ENCODE measurements at places on chromosomes 4 and X. TPM values are rescaled to one million over a fixed set of nuclear protein-coding genes. Genes with fewer than 3 reads are reported as not detected.

GRCh38 chr4:117873779-117874178 is 160.5 kb upstream of the NDST3 start:
- DNase-seq, result no peak

The HPSE gene
- 3.1 TPM for total RNA-seq

DNA sequence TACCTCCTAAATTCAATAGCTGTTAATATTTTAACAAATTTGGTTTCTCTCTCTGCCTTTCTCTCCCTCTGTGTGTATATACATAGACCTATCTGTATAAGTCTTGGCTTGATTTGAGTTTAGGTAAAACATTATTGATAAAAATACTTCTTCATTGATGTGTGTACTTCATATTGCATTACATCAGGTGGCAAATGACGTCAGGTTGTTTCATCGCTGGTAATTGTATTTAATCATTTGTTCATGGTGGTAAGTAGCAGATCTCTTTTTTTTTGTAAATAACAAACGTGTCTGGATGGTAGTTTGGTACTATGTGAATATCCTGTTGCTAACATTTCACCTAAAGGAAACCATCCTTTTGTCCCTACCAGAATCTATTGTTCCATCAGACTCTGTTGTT is 55.1 kb downstream of the GALNT7 start:
- no peak for DNase-seq

DNA sequence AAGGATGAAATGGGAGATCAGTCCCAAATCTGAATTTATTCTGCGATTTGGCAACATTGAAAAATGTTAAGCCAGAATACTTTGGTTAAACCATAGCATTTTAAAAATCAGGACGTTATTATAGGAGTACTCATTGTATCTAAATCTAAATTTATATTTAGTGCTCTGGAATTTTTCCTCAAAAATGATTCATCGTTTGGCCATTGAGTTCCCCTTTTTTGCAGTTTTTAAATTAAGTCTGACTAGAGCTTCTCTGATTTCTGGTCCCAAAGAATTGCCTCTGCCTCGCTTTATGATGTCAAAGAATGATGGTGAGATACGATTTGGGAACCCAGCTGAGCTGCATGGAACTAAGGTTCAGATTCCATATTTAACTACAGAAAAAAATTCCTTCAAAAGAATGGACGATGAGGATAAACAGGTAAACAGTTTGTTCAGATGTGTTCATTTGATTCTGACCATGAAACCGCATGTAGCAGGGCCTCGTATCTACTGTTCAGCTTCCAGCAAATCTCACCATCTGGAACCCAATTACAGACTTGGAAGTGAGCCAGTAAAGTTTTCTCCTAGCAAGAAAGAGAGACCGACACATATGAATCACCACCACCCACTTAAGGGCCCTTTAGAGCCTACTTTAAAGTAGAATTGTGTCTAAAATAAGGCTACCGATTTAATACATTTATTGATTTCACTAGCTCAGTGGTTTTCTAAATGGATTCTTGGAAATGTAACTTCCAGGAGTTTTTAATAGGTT is 75.6 kb downstream of the REPS2 start:
- DNase-seq, result peak; percentile 10

- no peak for DNase-seq
Measured at GRCh38 chr4:102817613-102818268, 9.6 kb downstream of the UBE2D3 start.

The UGT2B17 gene
- total RNA-seq, result not detected

DNA sequence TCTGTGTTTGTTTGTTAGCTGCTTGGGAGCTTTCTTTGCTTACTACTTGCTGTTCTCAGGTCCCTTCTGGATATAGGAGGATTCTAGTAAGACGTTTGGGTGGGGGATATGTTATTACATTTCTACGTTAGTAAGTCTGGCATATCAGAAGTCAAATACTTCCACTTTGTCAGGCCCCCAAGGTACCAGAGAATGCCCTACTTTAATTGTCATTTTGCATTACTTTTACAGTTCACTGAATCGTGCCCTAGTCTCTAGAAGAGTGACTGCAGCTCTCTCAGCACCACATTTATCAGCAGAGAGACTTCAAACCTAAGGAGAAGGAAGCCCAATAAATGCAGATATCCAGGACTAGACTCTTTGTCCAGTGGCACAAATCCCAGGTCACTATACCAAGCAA is 54.4 kb downstream of the PCDH19 start:
- DNase-seq, result no peak

- DNase-seq, result no peak
Measured at GRCh38 chr4:157741642-157742041, 431.2 kb downstream of the GASK1B start.

- DNase-seq, result no peak
Measured at GRCh38 chr4:85474356-85474755, 594 bp upstream of the ARHGAP24 start.

DNA sequence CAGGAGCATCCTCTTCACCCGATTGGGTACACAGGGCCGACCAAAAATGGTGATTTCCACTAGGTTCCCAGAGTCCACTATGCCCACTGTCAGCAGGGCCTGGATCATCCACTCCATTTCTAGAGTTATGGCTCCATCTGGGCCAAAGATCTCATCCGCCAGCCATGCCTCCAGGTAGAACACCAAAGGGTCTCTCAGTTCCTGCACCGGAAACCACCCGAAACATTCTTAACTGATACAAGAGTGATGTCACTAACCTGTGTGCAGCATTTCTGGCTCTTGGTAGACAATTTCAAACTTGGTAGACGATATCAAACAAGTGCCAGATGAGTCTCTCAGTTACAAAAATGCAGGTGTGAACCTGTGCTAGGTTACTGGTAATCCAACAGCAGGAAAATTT is 306.1 kb downstream of the BCOR start:
- DNase-seq, result no peak

DNA sequence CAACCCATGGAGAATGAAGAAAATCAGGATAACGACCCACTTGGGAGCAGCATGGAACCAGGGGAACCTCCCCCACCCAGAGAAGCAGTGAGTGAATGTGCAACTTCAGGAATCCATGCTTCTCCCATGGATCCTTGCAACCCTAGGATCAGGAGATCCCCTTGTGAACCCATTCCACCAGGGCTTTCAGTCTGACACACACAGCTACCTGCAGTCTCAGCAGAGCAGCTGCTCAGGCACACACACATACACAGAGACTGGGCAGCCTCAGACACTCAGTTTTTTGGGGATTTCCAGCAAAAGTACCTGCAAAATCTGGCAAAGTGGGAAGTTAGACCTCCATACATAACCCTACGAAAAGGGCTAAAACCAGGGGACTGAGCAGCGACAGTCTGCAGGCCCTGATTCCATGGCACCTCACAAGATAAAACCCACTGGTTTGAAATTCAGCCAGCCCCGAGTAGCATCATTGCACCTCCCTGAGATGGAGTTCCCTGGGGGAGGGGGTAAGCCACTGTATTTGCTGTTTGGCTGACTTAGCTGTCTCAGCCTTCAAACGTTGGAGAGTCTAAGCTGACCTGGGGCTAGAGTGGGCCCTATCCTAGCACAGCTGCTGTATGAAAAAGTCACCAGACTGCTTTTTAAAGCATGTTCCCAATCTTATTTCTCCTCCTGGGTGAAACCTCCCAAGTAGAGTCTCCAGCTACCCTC is 737.5 kb upstream of the NDST4 start:
- DNase-seq, result no peak

DNA sequence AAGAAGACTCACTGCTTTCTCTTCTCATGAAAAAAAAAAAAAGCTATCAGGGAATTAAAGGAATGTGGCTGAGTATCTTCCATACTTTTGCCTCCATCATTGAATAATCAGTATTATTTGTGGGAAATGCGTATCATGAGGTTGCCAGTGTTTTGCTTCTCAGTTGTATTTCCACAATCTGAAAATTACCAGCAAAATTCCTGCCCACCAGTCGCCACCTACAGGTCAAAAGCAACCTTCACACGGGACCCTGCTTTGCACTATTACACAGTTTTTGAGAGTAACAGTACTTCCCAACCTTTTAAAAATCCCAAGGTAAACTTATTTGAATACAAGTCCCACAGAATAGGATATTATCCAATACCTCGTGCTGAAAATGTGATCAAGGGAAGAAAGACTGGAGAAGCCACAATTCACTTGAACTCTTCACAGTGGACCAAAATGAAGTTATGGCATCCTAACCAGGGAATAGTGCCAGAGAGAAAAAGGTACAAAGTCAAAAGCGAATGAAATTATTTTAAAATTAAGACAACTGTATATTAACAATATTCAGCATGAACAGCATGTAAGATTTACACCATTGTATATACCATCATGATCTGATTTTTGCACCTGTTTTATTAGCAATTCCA is 30.4 kb downstream of the PGRMC1 start:
- peak; percentile 2 for DNase-seq

The GDI1 gene
- 83.8 TPM for total RNA-seq

- no peak for DNase-seq
Measured at GRCh38 chrX:126580877-126581276, 28.3 kb upstream of the DCAF12L1 start.

DNA sequence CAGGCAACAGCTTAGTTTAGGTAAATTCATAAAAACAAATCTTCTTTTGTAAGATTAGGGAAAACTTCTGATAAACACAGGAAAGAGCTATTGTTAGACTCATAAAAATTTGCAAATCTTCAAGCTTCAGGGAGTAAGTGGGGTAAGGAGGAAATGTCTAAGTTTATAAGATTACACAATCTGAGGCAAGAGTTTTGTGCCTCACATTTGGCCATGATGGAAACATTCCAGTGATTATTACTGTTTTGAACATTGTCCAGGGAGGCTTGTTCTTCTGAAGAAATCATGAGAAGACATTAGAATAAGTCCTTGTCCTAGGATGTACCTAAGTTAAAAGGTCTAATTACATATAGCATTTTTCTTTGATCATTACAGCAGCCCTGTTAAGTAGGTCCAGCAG is 72.8 kb downstream of the MAOB start:
- DNase-seq, result no peak

The MUC7 gene
- not detected for total RNA-seq

GRCh38 chr4:8595237-8596087 is 2.9 kb downstream of the CPZ start:
- DNase-seq, result no peak

- DNase-seq, result no peak
Measured at GRCh38 chr4:8829584-8829983, 42.1 kb downstream of the HMX1 start.

Measured in thyroid gland (tissue), 4 donors.